Activated T-cell treated with anti-CD3 and anti-CD28 coated beads for 1 hour (primary cell): ENCODE measurements at places on chromosomes 11 and 22.

- DNase-seq: no peak
These were observed 14.0 kb downstream of the MICALL1 start for GRCh38 chr22:37920126-37920525.

GRCh38 chr11:73375830-73376159 lies 404 bp upstream of the RELT start:
- DNase-seq: no peak

- DNase-seq: no peak
These were observed 169.8 kb downstream of the NELL1 start for GRCh38 chr11:20839231-20839630.

- DNase-seq: no peak
These were observed 7.1 kb downstream of the VSIG10L2 start for GRCh38 chr11:125952973-125953372.

- DNase-seq: no peak
These were observed 151.1 kb downstream of the METTL15 start for GRCh38 chr11:28259177-28259843.

DNA sequence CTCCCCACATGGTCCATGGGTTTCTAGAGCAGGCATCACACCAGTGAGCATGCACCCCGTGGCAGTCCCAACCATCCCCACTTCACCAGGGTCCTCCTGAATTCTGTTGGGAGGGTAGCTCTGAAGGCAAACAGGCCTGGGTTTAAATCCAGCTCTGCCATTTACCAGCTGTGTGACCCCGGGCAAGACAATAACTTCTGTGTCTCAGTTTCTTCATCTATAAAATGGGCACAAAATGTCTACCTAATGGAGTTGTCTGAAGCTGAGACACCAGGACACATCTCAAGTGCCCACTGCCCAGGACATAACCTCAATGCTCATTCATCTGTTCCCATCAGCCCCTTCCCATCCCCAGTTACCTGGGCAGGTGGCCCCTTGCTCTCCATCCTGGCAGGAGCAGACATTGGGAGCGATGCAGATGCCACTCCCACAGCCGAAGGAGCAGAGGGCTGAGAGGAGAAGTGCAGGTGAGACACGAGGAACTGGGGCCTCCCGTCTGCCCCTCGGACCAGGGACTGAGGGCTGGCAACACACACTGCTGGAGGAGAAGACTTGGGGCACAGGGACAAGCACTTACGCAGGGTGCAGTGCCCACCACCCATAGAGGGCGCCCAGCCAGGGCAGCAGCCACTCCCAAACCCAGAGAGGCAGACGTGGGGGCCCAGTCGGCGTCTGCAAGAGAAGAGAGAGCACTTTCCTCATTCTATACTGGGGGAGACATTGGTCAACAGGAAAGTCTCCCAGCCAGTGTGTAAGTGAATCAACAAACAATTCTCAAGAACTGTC lies 4.0 kb downstream of the VWCE start:
- no peak for DNase-seq

GRCh38 chr11:93654226-93654625 lies 7.3 kb upstream of the CEP295 start:
- DNase-seq: no peak

GRCh38 chr22:30305906-30306626 lies 16.8 kb upstream of the CASTOR1 start:
- DNase-seq: no peak

- no peak for DNase-seq
These were observed 2.5 kb downstream of the LIF start for GRCh38 chr22:30244066-30244465.

- no peak for DNase-seq
These were observed 147.9 kb upstream of the DDI1 start for GRCh38 chr11:103888541-103888951.

- DNase-seq: no peak
These were observed 137.3 kb upstream of the KIRREL3 start for GRCh38 chr11:127137771-127138280.

DNA sequence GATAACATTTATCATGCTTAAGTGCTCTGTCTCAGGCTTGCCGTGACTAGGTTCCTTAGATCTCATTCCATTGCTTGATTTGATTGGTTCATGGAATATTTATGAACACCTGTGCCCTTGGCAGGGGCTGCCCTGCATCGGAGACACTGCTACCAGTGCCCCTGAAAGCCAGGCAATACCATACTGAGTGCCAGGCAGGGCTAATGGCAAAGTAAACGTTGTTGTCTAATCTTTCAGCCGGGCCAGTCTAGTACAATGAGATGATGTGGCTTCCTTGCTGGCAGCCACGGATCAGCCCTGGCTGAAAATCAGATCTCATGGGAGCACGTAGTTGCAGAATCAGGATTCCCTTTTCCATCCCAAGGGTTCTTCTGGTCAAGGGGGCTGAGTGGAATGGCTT lies 5.0 kb upstream of the PGA3 start:
- no peak for DNase-seq

DNA sequence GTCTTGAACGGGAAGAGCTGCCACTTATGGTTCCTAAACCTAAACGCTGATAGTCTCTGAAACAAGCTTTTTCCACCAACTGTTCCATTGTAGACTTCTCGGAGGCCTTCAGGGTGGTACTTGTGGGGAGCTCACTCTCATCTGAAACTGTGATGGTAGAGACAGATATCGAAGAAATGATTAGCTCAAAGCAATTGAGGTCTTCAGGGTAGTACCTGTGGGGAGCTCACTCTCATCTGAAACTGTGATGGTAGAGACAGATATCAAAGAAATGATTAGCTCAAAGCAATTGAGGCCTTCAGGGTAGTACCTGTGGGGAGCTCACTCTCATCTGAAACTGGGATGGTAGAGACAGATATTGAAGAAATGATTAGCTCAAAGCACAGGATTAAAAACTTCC lies 175.7 kb downstream of the SWAP70 start:
- no peak for DNase-seq

- no peak for DNase-seq
These were observed 77.3 kb downstream of the SLC17A6 start for GRCh38 chr11:22415476-22415875.

DNA sequence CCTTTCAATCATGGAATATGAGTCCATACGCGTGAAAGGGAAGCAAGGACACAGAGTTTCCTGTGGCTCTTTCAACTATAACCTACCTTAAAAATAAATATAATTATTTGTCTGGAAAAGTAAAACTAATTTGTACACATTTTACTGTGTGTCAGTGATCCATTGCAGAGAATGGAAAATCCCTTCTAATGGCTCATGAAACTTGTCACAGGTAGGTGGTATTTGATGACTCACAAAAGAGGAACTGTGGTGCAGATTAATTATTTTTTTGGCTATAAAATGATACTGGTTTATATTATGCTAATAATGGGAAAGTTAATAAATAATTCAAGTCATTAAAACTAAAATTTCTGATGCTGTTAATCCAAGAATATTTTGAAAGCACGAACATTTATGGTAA lies 792.2 kb downstream of the METTL15 start:
- no peak for DNase-seq

GRCh38 chr22:24001314-24001713 lies 3.9 kb downstream of the GSTT4 start:
- DNase-seq: no peak

DNA sequence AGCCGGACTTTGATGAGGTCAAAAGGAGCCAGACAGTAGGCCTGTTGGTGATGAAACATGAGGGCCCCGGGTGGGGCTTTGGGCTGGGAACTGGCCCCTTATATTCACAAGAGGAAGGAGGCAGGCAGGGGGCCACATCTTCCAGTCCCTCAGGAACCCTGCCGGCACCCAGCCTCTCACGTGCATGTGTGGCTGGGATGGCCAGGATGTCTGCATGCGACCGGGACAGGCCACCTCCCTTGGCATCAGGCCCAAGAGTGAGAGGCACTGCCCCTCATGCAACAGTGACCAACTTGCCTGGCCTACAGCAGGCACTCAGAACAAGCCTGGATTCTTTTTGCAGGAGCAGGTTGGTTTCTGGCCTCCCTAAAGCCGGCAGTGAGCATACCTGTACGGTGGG lies 5.4 kb downstream of the SLC25A45 start:
- DNase-seq: no peak

- no peak for DNase-seq
These were observed 369.7 kb downstream of the INSC start for GRCh38 chr11:15484398-15484797.

GRCh38 chr22:22871536-22872278 lies 15.9 kb upstream of the IGLL5 start:
- no peak for DNase-seq

DNA sequence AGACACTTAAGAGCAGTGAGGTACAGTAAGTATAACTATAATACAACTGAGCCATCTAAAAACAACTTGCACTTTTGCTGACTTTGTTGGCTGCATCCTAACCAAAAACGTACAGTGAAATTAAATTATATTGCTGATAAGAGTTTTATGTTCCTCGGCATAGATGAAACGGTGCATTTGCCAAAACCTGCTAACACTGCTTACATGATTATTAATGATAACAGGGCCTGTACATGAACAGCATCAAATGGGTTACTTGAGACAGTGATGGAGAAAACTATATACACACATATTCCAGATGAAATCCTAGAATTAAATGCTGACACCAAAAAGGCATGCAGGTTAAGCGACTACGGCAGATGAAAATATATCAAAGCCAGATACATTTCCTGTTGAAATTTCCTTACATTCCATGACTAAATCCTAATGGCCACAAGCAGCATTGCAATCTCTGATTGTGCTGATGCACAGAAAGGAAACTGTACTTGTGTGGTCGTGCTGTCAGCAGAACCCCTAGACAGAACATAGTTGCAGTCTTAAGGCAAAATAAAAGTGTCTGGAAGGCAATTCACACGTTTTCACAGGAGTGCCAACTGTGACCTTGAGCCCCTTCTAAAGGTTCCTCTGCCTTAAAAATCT lies 143.9 kb downstream of the CADM1 start:
- DNase-seq: no peak

GRCh38 chr11:69840371-69841169 lies 21.4 kb upstream of the FGF3 start:
- DNase-seq: no peak

- DNase-seq: no peak
These were observed 50.1 kb downstream of the CABIN1 start for GRCh38 chr22:24061124-24061684.

GRCh38 chr11:3091846-3092602 lies 34.8 kb upstream of the CARS1 start:
- DNase-seq: peak; percentile 64

GRCh38 chr22:29524442-29525191 lies 28.9 kb downstream of the THOC5 start:
- peak; percentile 4 for DNase-seq

DNA sequence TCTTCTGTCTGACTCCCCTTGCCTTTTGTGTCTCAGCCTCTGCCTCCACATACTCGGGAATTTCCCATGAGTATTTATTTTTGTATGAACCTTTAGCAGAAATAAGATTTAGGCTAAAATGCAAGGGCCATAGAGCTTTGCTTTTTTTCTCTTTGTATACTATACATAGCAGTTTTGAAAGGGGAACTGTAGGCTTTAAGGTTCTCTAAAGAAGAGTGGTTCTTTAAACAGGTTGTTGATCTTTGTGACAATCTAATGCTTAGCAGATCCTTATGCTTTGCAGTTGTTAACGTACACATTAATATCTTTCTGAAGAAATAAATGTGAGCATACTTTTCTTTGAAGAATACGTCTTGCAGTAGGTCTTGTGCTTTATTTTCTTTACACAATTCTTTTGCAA lies 35.0 kb downstream of the TBCEL start:
- DNase-seq: no peak

GRCh38 chr11:78551066-78551465 lies 23.6 kb downstream of the NARS2 start:
- DNase-seq: no peak

- DNase-seq: no peak
These were observed 50.2 kb upstream of the RAPSN start for GRCh38 chr11:47499161-47499560.

- no peak for DNase-seq
These were observed 231.0 kb downstream of the DDX10 start for GRCh38 chr11:108895579-108896480.

GRCh38 chr22:19940536-19941364 lies 822 bp upstream of the COMT start:
- no peak for DNase-seq

GRCh38 chr22:23673826-23674690 lies 16.8 kb upstream of the RGL4 start:
- DNase-seq: no peak

GRCh38 chr11:16612566-16613261 lies 125.7 kb upstream of the C11orf58 start:
- no peak for DNase-seq

- DNase-seq: no peak
These were observed 31.2 kb downstream of the OTOG start for GRCh38 chr11:17578296-17578695.

- no peak for DNase-seq
These were observed 192.0 kb downstream of the BUD13 start for GRCh38 chr11:116580799-116581198.

- DNase-seq: no peak
These were observed 38.2 kb downstream of the PITPNB start for GRCh38 chr22:27880778-27881394.

- DNase-seq: no peak
These were observed 5.7 kb downstream of the SUN2 start for GRCh38 chr22:38750104-38750503.

GRCh38 chr22:28670756-28671155 lies 8.9 kb downstream of the TTC28 start:
- DNase-seq: no peak

- no peak for DNase-seq
These were observed 37.5 kb downstream of the BIRC2 start for GRCh38 chr11:102384419-102385079.

DNA sequence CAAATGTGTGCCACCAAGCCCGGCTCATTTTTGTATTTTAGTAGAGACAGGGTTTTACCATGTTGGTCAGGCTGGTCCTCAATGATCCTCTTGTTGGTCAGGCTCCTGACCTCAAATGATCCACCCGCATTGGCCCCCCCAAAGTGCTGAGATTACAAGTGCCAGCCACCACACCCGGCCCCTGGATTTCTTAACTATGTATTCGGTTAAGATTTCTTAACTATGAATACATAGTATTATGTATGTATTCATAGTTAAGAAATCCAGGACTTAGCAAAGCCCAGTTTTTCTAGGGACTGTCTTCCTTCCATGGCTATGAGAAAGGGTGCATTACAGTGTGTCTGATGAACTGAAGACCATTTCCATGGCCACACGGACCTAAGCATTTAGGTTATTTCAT lies 1.7 kb downstream of the C11orf91 start:
- no peak for DNase-seq

- no peak for DNase-seq
These were observed 95.6 kb downstream of the ZBTB16 start for GRCh38 chr11:114155116-114155515.
